ENCODE measurements at places on chromosomes 7 and 10.

- DNase-seq, result no peak
Measured at GRCh38 chr7:83806538-83806937, 157.6 kb upstream of the SEMA3E start.

DNA sequence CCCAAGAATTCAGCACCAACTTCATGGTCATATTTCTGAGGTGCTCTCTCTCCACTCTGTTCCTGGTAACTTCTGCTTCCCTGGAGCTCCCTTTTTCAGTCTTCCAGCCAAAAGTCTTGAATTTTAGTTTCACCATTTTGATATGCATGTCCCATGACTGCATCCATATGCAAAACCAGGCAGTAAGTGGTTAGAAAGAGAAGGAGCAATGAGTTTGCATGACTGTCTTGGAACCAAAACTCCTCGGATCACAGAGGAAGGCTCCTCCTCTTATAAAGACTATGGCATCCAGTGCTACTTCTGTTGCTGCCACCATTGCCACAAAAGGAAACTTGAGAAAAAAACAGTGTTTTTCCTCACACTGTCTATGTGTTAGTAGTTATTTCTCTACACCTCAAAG lies 269.1 kb upstream of the GLI3 start:
- DNase-seq, result no peak

GRCh38 chr10:100009283-100009792 lies 409 bp downstream of the DNMBP start:
- DNase-seq, result no peak

DNA sequence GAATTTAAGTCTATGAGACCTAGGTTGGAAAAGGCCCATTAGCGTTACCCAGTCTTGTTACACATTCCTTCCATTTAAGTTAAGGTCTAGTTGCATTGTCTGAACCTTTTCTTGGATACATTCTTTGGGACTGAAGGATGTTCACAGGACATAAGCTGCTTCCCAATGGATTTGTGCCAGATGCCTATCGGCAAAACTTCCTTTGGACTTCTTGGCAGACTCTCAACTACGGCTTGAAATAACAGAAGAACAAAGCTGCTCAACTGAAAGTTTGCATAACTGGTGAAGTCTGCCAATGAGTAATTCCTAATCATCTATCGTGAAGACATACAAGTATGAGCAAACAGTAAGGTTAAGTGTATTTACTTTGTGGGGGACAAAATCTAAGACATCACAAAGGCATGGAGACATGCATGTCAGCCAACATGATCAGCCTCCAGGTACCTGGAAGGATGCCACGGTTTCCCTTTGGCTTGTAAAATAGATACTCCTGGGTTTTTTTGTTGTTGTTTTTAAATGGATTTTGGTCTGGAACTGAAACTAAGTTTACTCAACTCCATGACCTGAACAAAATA lies 35.4 kb downstream of the MALSU1 start:
- peak; percentile 83 for DNase-seq

- DNase-seq, result no peak
Measured at GRCh38 chr7:134021836-134022235, 105.3 kb upstream of the LRGUK start.

- DNase-seq, result no peak
Measured at GRCh38 chr7:73345538-73345937, 17.6 kb downstream of the FKBP6 start.

DNA sequence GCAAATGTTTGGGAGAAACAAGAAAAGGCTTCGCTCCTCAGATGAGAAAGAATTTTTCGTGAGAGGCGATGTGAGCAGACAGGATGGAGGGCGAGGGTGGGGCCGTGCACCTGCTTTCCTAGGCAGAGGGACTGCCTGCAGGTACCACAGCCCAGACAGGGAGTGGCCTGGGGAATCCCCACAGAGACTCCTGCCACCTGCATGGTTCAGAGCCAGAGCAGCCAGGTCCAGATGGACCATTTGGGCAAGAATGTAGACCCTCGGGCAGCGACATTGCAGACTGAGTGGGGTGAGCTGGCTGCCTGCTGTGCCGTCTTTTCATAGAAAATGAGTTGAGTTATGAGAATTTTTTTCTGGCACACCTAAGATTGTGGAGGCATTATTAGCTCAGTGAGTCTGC lies 216.8 kb downstream of the SNX10 start:
- no peak for DNase-seq

- DNase-seq, result peak; percentile 40
Measured at GRCh38 chr10:131874991-131875451, 25.8 kb upstream of the PPP2R2D start.

GRCh38 chr7:121475806-121476205 lies 79.7 kb upstream of the FAM3C start:
- DNase-seq, result no peak
